ENCODE measurements at places on chromosomes 7 and 10.

- peak; percentile 61 for DNase-seq
These were observed 39.5 kb downstream of the ZNF117 start for GRCh38 chr7:64951250-64951848.

- DNase-seq = peak; percentile 89
These were observed 273.9 kb downstream of the TSPAN12 start for GRCh38 chr7:120583899-120584586.

DNA sequence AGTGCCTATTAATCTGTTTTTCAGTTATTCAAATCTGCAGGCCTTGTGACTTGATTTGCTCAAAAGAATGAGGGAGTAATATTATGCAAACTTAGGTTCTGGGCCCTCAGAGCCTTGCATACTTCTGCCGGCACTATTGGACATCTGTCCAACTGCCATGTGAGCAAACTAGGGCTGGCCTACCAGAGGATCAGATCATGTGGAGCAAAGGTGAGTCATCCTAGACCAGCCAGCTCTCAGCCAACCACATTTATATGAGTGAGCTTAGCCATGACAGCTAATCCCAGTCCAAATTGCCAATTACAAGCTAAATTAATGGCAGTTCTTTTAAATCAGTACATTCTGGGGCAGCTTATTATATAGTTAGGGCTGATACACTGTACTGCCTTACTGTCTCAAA is 69.6 kb downstream of the SDHAF3 start:
- peak; percentile 86 for DNase-seq

GRCh38 chr7:149855361-149856305 is 17.5 kb downstream of the ZNF862 start:
- peak; percentile 71 for DNase-seq

DNA sequence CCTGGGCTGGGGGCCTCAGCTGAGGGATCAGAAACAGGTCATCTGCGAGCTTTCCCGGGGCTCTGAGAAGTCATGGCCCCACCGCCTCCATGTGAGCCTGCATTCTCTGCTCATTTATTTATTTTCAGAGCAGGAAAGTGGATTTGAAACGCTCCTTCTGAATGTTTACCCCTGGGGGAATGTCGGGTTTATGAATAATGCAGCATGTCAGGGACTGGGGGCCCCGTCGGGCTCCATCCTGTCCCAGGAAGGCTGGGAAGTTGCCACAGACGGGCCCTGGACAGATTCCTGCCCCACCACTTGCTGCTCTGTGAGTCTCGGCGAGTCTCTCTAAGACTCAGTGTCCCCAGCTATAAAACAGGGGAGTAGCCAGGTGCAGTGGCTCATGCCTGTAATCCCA is 11.9 kb upstream of the GTF2IRD1 start:
- DNase-seq = no peak
